ENCODE measurements at places on chromosomes 3 and 15.

DNA sequence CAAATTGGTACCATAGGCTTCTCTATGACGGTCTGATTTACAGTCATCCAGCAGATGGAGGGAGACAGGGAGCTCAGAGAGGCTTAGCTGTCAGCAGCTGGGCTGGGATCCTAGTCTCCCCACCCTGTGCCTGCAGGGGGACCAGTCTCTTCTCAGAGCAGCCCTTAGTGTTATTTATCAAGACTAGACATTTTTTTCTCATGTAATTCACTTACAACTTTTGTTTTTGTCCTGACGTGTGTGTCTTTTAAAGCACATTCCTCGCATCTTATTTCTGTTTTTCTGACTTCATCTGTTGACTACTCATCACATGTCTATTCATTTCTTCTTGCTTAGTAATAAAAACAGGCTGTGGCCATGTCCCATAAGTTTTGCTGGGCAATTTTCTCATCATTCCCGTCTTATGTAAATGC, 116.1 kb downstream of the KLF13 start:
- DNase-seq = no peak

- peak; percentile 63 for DNase-seq
Observed at GRCh38 chr3:149512073-149512782, 37.7 kb downstream of the TM4SF4 start.

DNA sequence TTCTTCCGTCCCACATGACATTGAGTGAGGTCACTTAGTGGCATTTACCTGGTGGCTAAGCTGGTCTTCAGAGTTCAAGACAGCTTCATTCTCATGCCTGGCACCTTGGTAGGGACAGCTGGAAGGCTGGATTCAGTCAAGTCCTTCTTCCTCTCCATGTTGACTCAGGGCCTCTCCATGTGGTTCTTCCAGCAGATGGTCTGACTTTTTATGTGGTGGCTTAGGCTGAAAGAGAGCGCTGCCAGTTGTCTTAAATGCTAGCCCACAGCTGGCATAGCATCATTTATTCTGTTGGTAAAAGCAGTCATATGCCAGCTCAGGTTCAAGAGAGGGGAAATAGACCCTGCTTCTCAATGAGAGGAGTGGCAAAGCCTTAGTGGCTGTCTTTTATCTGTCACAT, 53.0 kb upstream of the CTDSPL start:
- no peak for DNase-seq

DNA sequence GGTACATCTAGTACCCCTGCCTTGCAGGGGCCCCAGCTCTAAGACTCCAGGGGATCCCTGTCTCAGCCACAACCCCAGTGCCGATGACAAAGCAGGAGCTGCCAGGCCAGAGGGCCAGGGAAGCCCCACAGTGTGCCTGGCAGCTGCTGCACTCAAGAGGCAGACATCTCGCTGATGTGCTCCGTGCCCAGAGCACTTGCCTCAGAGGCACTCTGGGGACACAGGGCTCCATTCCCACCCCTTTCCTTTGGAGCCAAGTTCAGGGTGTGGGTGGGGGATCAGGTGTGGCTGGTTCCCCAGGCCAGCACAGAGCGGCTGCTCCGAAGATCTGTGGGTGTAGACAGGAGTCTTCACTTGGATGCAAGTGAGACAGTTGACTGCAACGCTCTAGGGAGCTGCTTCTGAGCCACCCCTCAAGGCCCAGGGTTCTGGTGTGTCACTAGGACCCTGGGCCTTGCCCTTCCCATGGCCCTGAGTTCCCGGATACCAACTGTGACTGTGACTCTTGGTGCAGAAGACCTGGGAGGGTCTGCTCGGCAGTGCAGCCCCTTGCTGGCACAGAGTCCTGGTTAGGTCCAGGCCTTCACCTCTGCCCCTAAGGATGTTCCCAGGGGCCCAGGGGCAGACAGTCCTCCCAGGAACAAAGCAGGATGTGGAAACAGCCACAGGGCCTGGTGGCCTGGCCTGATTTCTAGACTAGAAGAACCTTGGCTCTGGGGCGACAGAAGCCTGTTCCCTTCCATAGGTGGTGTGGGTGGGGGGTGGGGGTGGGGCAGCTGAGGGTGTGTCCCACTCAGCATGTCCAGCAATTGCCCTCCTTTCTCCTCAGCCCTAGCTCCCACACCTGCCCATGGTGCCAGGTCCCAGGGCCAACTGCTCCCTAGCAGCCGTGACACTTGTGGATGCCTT, 2.5 kb downstream of the NT5DC2 start:
- DNase-seq = peak; percentile 17

DNA sequence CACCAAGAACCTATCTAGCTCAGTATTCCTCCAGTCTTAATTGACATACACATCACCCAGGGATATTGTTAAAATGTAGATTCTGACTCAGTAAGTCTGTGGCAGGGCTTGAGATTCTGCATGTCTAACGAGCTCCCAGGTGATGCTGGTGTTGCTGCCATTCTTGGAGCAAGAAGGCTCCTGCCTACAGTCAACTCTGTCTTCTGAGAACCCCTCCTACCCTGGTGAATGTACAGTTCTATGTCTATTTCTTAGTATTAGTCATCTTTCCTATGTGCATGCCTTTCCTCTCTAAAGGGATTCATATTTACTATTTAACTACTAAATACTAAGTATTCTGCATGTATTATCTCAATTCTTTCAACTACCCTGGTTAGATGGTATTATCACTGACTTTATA, 268.7 kb downstream of the EDEM1 start:
- DNase-seq = no peak

DNA sequence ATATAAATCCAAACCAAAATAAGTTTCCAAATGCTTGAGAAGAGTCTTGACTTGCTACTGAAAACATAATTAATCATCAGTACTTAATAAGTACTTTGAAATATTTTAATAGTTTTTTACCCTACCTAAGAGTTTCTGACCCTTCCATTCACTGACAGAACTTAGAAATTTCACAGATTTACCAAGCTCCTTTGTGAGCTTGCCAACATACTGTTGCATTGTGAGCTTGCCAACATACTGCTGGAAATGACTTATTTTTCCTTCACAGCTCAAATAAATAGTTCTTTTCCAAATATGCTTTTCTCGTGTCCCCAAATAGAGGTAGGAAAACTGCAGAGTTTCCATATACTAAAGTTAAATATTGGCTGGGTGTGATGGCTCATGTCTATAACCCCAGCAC, 9.6 kb upstream of the AADAC start:
- DNase-seq = no peak

- no peak for DNase-seq
Observed at GRCh38 chr3:169342652-169343505, 320.6 kb downstream of the MECOM start.

GRCh38 chr3:187382609-187383151, 14.5 kb downstream of the RTP4 start:
- DNase-seq = no peak

GRCh38 chr3:30464381-30464780, 142.0 kb upstream of the TGFBR2 start:
- no peak for DNase-seq

DNA sequence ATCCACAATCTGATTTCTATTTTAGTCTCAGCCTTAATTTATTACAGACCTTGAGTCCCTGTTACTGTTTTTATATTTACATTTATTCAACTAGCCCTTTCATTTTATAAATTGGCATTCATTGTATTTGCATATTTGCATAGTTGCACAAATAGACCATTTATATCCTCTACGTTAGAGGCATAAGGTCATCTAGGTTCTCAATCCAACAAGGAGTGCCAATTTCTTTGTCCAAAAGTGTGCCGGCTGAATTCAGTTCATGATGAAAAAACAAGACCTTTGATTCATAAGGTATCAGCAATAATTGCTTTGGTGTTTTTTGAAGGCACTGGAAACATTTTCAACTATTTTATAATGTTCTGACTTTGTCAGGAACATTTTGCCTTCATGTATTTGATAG, 33.9 kb upstream of the NANOGP8 start:
- no peak for DNase-seq

GRCh38 chr3:157354722-157355121, 81.9 kb upstream of the PTX3 start:
- peak; percentile 13 for DNase-seq

GRCh38 chr3:183506674-183507320, 48.7 kb downstream of the KLHL6 start:
- DNase-seq = no peak

DNA sequence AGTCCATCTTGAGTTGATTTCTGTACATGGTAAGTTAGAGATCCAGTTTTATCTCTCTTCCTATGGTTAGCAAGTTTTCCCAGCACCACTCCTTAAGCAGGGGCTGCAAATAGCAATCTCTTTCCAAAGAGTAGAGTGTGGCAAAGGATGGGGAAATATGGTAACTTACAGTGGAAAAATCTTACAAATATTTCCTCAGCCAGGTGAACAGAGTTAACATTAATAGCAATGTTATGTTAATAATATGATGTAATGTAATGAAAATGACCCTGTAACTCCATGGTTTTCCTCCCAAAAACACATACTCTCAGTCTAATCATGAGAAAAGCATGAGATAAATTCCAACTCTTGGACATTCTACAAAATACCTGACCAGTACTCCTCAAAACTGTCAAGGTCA, 30.4 kb downstream of the FSIP1 start:
- DNase-seq = no peak
